ENCODE measurements at places on chromosomes 13 and 19. TPM values are rescaled to one million over a fixed set of nuclear protein-coding genes. Genes with fewer than 3 reads are reported as not detected.

- no peak for DNase-seq
Measured at GRCh38 chr13:112469071-112469745, 93.1 kb downstream of the SPACA7 start.

DNA sequence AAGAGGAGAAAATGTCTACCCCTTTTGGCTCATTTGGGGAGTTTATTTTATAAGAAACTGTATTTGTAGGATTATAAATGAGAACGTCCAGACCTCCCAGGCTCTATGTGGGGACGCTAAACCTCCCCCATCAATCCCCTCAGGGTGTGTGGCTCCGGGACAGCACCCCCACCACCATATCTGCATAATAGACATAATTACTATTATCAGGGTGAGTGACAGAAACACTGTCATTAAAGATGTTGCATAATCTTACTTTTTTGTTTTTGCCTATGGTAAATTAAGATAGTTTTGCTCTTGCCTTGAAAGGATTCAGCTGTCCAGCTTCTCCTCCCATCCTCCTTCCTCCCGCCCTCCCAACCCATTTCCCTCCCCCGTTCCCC is 93.3 kb downstream of the NUFIP1 start:
- no peak for DNase-seq

DNA sequence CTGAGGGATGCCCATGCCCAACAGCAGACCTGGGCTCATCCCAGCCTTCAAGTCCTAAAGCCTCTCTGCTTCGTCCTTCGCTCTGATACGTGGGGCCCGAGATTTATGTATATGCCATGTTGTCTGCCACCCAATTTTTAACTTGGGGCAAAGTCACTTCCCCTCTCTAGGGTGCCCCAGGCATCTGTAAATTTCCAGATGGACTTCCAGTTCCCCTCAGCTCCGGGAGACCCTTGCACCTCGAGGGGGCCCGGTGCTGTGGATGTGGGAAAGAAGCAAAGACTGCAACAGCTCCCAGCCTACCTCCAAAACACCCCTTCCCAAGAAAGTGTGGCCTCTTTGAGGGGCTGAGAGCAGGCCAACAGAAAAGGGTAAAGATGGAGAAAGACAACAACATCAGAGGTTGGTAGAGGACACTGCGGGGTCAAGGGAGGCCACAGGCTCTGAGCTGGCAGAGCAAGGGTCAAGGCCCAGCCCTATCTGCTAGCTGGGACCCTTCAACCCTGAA is 97.4 kb downstream of the STK24 start:
- DNase-seq, result no peak

- DNase-seq, result no peak
Measured at GRCh38 chr13:100480676-100481075, 107.9 kb downstream of the GGACT start.

DNA sequence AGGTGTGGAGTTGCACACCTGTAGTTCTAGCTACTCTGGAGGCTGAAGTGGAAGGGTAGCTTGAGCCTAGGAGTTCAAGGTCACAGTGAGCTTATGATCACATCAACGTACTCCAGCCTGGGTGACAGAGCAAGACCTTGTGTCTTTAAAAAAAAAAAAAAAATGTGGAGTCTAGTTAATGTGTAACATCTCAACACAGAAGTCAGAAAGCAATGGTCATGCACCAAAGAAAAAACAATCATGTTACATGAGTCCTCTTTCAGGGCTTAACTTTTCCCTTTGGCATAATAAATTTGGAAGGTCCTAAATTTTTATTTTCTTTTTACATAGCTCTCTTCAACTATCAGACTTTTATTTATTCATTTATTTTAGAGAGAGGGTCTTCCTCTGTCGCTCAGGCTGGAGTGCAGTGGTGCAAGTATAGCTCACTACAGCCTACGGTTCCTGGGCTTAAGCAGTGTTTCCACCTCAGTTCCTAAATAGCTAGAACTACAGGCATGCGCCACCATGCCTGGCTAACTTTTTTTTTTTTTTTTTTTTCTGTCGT is 22.3 kb downstream of the SETDB2 start:
- DNase-seq, result no peak

GRCh38 chr13:113058129-113058987 is 47.2 kb upstream of the F7 start:
- no peak for DNase-seq

- DNase-seq, result no peak
Measured at GRCh38 chr13:36668316-36668715, 5.5 kb upstream of the SERTM1 start.

DNA sequence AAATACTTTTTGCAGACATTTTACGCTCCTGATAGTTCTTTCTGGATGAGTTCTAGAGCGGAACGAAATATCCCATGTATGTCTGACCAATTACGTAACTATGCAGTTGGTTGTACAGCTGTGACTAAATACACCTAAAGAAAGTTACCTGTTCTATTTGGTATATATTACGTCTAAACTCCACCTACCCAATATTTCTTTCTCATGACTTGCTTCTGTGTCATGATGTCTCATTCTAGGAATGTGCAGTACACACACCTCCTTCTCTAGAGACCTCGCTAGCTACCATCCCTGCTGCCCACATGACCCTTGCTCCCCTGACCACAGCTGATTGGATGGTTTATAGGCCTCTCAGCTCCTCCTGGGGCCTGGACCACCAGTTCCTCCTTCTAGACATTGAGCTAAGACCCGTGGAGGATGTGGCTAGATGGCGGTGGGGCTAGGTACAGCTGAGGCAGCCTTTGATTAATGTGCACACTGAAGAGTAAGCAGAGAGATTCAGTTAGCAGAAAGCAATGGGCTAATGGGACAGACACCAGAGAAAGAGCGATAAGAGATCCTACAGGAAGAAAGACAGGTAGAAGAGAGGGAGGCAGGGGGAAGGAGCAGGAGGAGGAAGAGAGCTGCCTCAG is 422.1 kb downstream of the COG6 start:
- DNase-seq, result no peak

GRCh38 chr13:36026531-36026930 is 104.7 kb downstream of the DCLK1 start:
- no peak for DNase-seq

- no peak for DNase-seq
Measured at GRCh38 chr13:36089130-36089647, 42.0 kb downstream of the DCLK1 start.

- no peak for DNase-seq
Measured at GRCh38 chr19:39641773-39642172, 13.9 kb upstream of the LGALS16 start.

DNA sequence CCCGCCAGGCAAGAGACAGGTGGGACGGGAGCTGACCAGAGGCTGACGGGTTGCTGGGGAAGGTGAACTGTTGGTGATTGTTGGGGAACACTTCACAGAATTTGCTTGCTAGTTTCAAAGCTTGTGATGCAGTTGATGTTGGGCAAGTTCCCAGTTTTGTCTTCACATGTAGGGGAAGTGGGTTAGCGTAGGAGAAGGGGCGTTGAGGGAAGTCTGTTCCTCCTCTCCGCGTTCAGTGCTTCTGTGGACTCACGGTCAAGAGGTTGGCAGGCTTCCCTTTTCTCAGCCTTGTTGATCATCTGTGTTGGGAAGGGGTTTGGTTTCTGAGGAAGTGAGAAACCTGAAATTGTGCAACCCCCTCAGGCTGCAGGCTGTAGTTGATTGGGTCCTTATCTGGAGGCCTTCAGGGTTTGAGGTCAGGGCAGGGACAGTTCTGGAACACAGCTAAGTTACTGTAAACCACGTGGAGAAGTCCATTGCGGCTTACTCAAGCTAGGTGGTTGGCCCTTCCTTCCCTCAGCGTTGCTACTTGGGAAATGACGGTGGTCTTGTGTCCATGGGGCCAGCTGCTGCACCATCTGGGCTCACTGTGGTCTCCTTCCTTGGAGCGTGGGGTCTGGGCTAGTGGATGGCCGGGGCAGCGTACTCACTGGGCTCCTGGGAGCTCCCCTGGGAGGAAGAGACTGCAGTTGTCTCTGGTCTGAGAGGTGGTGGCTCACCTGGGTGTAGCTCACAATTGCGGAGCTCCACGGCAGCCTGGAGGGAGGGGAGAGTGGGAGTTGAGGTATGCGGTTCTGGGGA is 7.5 kb downstream of the RPS9 start:
- peak; percentile 73 for DNase-seq

DNA sequence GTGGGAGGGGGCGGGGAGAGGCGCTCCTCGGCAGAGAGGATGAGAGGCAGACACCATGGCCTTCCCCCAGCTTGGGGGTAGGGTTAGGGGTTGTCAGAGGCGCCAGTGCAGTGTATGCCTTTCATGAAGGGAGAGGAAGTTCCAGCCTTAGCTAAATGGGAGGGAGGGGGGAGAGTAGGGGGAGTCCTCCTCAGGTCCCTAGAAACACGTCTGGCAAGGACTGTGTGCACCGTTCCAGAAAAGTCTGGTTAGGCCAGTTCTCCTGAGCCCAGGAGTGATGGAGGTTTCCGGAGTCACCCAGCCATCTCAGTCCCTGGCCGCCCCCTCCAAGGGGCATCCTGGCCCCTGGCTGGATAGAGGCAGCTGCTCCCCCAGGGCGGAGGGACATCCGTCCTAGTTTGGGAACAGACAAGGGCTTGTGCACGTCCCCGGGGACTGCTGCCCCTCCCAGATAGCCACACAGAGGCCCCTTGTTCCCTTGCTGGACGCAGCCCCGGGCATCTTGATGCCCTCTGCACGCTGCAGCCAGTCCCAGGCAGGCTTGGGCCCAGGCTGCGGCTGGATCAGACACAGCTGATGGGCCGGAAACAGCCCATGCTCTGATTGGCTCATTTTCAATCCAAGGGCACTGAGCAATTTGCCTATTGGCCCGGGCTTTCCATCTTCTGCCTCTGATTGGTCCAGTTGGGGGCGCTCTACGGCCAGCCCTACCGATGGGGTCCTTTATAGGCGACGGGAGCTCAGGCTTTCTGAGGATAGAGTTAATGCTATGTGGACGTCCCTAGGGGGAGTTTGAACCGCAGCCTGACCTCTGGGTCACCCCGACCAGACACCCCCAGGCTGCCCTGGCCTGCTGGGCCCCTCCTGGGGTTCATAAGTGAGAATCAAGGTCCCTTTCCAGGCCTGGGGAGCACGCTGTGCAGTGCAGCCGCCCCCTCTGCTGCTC is 3.8 kb downstream of the S1PR2 start:
- DNase-seq, result no peak

- DNase-seq, result peak; percentile 58
Measured at GRCh38 chr13:83881917-83882605, at the start of gene SLITRK1. SLITRK1 (minus strand) TSS chr13:83882474; CDS start chr13:83881507, 967 bp downstream.

DNA sequence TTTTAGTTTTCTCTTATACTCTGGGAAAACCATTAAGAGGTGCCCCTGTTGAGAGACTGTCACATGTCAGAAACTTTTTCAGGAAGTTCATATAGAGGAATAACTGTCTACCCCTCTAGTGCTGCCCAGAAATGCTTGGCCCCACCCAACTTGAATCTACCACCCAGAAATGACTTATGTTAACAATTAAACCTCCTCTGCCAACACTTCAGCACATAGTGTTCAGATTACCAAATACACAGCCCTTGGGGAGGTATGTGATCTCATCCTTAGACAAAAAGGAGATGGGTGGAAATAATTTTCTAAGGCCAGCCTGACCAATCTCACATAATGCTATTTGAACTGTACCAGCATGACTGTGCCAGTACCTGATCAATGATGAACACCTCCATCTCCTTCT is 35.6 kb downstream of the CCDC169 start:
- DNase-seq, result no peak

GRCh38 chr19:19552798-19553197 is 14.7 kb downstream of the CILP2 start:
- peak; percentile 99 for DNase-seq

DNA sequence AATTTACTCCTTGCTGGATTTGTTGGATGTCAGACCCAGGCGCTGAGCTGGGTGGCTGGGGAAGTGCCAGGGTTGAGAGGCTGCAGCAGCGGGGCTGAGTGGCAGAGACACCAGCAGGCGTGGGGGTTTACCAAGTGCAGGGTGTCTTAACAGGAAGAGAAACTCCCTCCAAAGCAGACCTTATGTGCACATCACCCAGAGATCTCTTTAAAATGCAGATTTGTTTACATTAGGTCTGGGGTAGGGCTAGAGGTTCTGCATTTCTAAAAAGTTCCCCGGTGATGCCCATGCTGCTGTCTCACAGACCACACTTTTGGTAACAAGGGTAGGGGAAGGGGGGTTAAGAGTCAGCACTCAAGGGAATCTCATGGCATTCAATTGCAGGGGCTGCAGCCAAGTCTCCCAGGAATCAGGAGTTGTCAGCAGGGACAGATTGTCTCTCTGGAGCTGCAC is 80.7 kb upstream of the OLFM4 start:
- no peak for DNase-seq

- peak; percentile 95 for DNase-seq
Measured at GRCh38 chr19:16386619-16387240, 62.1 kb downstream of the KLF2 start.

GRCh38 chr13:112725346-112726015 is 35.6 kb downstream of the ATP11A start:
- DNase-seq, result no peak

DNA sequence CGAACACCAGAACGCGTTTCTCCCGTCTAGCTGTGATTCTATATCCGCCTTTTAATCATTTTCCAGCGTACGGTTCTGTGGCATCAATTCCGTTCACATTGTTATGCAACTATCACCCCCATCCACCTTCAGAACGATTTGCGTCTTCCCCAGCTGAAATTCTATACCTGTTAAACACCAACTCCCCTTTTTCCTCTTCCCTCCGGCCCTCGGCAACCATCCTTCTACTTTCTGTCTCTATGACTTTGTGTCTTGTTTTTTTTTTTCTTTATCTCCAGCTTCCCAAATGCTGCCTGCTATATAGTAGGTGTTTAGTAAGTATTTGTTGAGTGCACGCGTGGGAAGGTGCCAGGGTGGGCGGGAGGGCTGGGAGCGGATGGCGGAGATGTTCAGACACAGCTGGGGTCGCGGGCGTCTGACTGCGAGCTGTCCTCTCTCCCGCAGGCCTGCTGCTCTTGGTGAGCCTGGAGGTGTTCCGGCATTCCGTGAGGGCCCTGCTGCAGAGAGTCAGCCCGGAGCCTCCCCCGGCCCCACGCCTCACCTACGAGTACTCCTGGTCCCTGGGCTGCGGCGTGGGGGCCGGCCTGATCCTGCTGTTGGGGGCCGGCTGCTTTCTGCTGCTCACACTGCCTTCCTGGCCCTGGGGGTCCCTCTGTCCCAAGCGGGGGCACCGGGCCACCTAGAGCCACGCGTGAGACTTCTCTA is 20.2 kb downstream of the CACNG6 start:
- DNase-seq, result peak; percentile 71

KRTDAP gene
- total RNA-seq, result not detected

CAPS gene
- total RNA-seq, result 18.1 TPM

CPT1C gene
- 17.0 TPM for total RNA-seq

C19orf85 gene
- total RNA-seq, result not detected

LHB gene
- total RNA-seq, result not detected

KIR2DL4 gene
- total RNA-seq, result not detected

S1PR4 gene
- total RNA-seq, result not detected

ZNF560 gene
- total RNA-seq, result 0.29 TPM

ADAT3 gene
- total RNA-seq, result 3.3 TPM

ACP7 gene
- not detected for total RNA-seq

TMEM59L gene
- total RNA-seq, result 0.36 TPM

DCLK1 gene
- 132 TPM for total RNA-seq

ZSCAN1 gene
- total RNA-seq, result 0.36 TPM

ZSCAN18 gene
- total RNA-seq, result 49.8 TPM

JSRP1 gene
- 0.72 TPM for total RNA-seq

ZNF415 gene
- total RNA-seq, result 7.6 TPM

ZNF568 gene
- 13.3 TPM for total RNA-seq

All from osteoblast (primary cell).